ENCODE measurements at places on chromosomes 2 and 18. TPM values are rescaled to one million over a fixed set of nuclear protein-coding genes. Genes with fewer than 3 reads are reported as not detected.

The LGALSL gene
- 1.5 TPM for total RNA-seq

The CIB4 gene
- not detected for total RNA-seq

The TTR gene
- not detected for total RNA-seq

The PPIL3 gene
- 51.9 TPM for total RNA-seq

The NFU1 gene
- 30.8 TPM for total RNA-seq

The ITPRID2 gene
- total RNA-seq = 289 TPM

The CARF gene
- total RNA-seq = 7.6 TPM

The ZBTB14 gene
- total RNA-seq = 10.9 TPM

The MROH2A gene
- not detected for total RNA-seq

The PAX3 gene
- total RNA-seq = not detected

The SERPINB4 gene
- not detected for total RNA-seq

The SH2D6 gene
- total RNA-seq = not detected

The RNF103 gene
- 16.9 TPM for total RNA-seq

The KRTCAP3 gene
- not detected for total RNA-seq

The CRYGD gene
- not detected for total RNA-seq

The HOXD11 gene
- total RNA-seq = not detected

The RBKS gene
- 2.5 TPM for total RNA-seq

The SPR gene
- total RNA-seq = 20.5 TPM

The REEP1 gene
- 0.15 TPM for total RNA-seq

The RIT2 gene
- total RNA-seq = not detected

The DCAF17 gene
- total RNA-seq = 20.7 TPM

The IL1RN gene
- total RNA-seq = 0.17 TPM

The THAP4 gene
- total RNA-seq = 54.3 TPM

The RAB6C gene
- not detected for total RNA-seq

The OXER1 gene
- not detected for total RNA-seq

The DSC2 gene
- not detected for total RNA-seq

The TOGARAM2 gene
- total RNA-seq = 0.17 TPM

The SCRN3 gene
- 42.9 TPM for total RNA-seq

The UGT1A10 gene
- total RNA-seq = not detected

The ANKRD62 gene
- total RNA-seq = not detected

The IL36A gene
- total RNA-seq = not detected

The SERPINB2 gene
- total RNA-seq = 6.5 TPM

The IL18RAP gene
- not detected for total RNA-seq

The RBMS1 gene
- 87.0 TPM for total RNA-seq

The ERBB4 gene
- 0.17 TPM for total RNA-seq

The DYNAP gene
- not detected for total RNA-seq

The DSG3 gene
- under 0.01 TPM for total RNA-seq

The GCG gene
- total RNA-seq = not detected
